NB4 (cell line): ENCODE measurements at places on chromosomes 6 and 20.

DNA sequence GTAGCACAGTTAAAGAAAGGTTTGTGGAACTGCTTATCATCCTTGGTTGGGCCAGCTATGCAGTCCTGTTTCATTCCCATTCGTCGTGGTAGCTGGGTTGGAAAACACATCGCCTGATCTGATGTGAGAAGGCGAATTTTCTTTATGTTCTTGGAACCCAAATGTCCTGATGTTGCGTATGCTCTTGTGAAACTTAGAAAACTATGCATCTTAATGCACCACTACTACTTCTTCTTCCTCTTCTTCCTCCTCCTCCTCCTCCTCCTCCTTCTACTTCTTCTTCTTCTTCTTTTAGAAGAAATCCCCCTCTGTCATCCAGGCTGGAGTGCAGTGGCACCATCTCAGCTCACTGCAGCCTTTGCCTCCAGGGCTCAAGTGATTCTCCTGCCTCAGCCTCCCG is 381.6 kb downstream of the UTRN start:
- DNase-seq, result no peak

DNA sequence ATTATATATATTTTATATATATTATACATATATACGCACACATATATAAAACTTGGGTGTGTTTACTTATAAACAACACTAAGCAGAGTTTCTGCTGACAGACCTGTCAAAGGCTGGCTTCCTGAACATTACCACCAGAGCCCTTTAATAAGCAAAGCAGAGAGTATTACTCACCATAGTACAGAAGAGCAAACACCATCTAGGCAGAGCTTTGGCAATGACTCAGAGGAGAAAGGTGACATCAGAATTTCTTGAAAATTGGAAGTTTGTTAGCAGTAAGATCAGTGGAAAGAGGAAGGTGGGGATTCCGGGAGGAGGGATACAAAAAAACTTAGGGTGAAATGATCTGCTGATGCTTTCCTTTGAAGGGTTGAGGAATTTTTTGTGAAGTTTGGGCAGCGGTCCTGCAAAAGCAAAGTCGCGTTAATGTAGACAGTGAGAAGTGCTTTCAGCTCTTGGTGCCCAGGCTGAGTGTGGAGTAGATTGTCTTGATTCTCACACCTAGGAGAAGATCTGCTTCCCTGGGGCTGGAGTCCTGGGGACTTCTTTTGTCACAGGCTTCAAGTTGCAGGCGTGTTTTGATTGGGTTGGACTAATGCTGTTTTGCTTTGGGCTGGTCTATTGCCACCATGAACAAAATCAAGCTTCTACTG is 109.6 kb upstream of the BACH2 start:
- peak; percentile 43 for DNase-seq

DNA sequence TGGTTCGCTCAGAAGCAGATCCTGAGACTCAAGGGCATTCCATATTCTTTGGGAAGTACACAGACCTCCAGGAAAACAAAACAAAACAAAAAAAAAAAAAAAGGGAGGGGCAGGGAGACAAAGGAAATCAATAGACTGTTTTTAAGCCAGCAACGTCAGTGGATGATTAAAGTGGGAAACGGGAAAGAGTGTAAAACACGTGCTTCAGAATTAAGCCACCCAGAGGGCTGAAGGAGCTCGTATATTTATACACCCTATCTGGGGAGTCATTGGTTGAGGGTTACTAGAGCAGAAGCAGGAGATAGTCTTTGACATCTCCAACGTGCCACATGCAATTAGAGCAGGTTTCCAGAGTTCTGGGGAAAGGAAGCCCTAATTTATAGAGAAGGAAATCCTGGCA is 26.2 kb downstream of the PDE7B start:
- DNase-seq, result no peak

GRCh38 chr6:158266131-158266530 is 46.1 kb upstream of the TULP4 start:
- DNase-seq, result no peak

GRCh38 chr6:101613556-101613955 is 220.0 kb downstream of the GRIK2 start:
- no peak for DNase-seq

DNA sequence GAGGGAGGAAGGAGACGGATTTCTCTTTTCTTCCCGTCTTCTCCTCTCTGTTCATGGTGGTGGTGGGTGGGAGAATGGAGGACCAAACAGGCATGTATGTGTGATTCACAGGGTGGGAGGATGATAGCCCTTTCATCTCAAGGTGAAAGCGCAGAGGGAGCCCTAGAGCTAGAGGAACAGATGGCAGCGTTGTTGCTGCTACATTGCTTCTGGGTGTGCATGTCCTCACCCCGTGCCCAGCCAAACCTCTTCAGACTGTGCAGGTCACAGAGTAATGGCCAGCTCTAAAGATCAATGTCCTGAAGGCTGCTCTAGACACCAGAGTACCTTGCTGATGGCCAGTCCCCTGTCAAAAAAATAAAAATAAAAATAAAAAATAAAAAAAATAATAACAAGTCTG is 301.8 kb downstream of the TBC1D7 start:
- DNase-seq, result no peak

DNA sequence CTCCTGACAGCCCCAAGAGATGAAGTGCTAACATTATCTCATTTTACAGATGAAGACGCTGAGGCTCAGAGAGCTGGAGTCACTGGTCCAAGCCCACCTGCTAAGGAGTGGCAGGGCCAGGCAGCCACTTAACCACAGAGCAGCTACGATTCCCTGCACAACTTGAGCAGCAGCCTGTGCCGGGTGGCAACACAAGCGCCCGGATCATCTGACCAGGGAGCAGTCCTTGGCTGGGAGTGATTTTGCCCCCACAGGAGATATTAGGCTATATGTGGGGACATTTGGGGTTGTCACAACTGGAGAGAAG is 93.2 kb upstream of the PTPN1 start:
- no peak for DNase-seq

- no peak for DNase-seq
These were observed 445.9 kb downstream of the PHF3 start for GRCh38 chr6:64081453-64081852.

- peak; percentile 16 for DNase-seq
These were observed 610.4 kb upstream of the IMPG1 start for GRCh38 chr6:76682842-76683241.

GRCh38 chr6:158500016-158500735 is 59.7 kb upstream of the TMEM181 start:
- no peak for DNase-seq

- no peak for DNase-seq
These were observed 316.1 kb upstream of the PRDM1 start for GRCh38 chr6:105769987-105770386.

- DNase-seq, result peak; percentile 66
These were observed 7.4 kb upstream of the BPIFA3 start for GRCh38 chr20:33209789-33210188.

DNA sequence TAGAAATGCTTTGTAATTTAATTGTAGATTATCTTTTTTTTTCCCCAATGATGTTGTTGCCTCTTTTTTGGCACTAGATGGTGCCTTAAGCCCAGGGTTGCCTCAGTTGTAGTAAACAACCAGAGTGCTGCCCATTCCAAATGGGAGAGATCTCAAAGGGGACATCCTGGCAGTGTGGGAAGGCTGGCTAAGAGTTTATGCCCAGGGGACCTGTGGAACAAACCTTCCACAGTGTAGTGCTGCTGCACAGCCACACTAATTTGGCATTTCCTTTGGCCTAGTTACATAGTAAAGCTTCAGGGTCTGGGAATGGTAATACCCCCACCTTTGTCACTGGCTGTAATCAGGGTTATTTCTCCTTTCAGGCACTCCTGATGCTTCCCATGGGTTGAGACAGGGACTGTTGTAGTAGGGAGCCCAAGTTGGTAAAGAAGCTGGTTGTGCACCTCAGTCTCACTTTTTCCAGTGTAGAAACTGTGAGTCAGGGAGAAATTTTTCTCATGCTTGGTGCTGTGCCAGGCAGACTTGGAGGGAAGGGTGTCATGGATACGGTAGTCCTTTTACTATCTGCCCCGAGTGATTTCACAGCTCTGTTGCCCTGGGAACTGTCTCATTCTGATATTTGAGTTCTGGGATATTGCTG is 177.8 kb upstream of the ECI2 start:
- DNase-seq, result peak; percentile 25

DNA sequence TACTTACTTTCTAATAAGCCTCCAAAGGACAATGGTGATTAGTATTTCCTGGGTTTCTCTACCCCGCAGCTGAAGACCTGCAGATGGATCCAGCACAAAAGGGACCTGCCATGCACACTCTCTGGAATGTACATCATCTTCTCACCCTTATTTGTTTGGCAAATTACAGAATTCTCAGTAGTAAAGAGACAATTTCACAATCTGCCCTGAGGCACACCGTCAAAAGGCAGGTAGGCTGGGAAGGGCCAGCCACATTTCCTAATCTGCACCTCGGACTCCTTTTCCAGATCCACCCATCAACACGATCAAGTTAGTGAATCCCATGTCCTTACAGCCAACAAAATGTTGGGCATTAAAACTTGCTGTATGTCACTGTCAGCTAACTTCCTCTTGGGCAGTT is 4.9 kb downstream of the OVOL2 start:
- no peak for DNase-seq

GRCh38 chr6:16157492-16157891 is 28.6 kb downstream of the MYLIP start:
- DNase-seq, result no peak

DNA sequence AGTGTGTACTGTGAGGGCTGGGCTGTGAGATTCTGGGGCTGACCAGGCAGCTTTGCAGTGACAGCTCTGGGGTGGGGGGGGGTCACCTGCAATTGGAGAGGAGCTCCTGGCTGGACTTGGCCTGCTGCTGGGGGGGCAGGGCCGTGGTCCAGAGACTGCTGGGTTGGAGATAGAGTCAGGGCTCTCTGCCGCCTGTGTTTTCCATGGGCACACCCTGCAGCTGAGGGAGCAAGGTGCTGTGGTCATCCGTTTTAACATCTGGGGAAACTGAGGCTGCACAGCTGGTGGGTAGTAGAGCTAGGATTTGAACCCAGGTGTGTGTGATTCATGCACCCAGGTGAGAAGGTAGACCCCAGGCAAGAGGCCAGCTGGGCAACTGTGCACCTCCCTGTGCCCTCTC is 7.3 kb downstream of the DLGAP4 start:
- DNase-seq, result no peak

DNA sequence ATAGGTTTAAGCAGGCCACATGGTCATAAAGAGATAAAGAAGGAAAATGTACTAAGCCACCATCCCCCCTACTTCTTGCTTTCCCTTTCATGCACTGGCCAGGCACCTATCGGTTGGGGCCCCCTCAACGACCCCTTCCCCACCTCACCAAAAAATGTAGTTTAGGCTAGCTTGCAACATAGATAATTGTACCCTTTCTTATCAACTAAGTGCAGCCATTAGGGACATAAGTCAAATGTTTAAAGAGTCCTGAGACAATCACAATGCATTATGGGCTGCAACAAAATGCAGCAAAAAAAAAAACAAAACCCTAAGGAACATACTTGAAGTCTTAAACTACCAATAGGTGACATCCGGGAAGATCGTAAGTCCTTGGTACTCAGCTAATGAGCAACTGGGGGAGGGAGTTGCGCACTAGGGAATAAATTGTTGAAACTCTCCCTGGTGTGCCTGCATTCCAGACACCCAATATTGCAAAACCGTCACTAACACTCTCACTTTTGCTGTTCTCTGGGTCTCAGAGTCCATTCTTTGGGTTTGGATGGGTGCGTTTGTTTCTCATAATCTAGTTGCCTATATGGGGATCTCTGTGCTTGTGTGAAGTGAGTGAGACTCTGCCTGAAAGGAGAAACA is 12.4 kb upstream of the HLA-G start:
- DNase-seq, result no peak

DNA sequence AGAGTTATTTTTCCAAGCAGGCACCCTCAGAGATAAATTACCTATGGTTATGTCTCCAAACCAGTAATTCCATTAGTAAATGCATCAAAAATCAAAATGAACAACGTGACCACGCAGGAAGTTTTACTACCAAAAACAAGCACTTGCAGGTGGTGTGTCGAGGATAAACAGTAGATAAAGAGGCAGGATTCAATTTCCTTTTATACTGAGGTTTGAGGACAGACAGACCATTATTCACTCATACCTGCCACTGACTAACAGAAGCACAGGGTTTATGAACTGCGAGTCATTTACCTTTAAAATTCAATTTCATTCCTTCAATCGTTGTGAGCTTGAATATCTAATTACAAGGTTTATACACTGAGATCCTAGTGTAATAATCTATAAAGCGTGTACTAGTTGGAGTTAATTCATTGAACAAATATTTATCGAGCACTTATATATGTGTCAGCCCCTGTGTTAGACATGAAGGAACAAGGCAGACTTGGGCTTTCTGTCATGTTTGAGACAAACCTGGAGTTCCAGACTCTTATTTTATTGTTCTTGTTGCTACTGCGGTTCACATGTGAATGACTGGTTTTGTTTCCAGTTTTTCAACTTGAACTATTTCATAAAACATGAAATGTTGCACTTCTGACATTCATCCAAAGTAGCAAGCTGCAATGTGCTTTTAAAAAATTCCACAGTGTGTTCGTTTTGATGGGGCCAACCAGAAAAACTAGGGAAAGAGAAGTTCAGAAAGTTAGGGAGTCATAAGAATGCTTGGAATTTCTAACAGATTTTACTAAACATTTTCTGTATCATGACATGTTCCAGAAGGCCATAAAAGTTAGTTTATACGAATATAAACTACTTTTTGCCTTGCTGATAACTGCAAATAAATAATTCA is 205.6 kb downstream of the UST start:
- no peak for DNase-seq

GRCh38 chr6:111845441-111845871 is 27.8 kb downstream of the FYN start:
- DNase-seq, result peak; percentile 14

- no peak for DNase-seq
These were observed 45.8 kb downstream of the QKI start for GRCh38 chr6:163460307-163460782.

DNA sequence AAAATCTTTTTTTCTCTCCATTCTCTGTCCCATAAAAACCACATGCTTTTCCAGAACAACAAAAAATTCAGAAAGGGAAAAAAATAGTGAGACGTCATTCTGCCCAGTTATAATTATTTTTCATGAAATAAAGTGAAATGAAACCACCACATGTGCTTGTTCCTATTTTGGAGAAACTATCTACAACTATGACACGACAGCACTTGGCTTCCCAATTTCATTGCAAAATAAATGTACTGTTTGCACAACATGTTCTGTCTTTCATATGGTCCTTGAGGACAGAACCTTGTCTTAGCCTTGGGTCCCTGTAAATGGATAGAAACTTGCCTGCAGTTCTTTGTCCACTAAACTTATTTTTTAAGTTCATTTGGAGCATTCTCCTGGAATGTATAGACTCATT is 5.6 kb upstream of the MAN1A1 start:
- DNase-seq, result no peak

- peak; percentile 90 for DNase-seq
These were observed at the start of gene CEBPB for GRCh38 chr20:50190251-50191064. Gene CEBPB (plus strand): TSS chr20:50190830. CDS start chr20:50191034, 204 bp downstream.

GRCh38 chr20:17083738-17084137 is 143.1 kb upstream of the PCSK2 start:
- DNase-seq, result peak; percentile 36

DNA sequence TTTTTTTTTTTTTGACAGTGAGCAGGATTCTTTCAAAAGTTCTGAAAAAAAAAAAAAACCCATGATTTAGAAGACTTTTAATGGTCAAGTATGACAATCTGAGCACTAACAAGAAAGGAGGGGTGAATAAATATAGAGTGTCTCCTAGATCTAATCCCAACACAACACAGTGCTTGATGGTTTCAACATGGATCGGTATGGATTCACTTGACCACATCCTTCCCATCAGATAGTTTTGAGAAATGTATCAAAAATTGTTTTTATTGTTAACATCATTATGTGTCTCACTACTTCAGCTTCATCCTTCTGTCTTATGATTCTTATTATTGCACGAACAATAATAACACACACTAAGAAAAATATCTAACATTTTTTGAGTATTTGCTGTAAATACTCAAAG is 21.0 kb downstream of the KIF13A start:
- no peak for DNase-seq

GRCh38 chr6:131063764-131064272 is 773 bp upstream of the EPB41L2 start:
- DNase-seq, result no peak
